ENCODE measurements at places on chromosomes 7 and 10.

GRCh38 chr10:102800611-102801335 lies 36.4 kb downstream of the CYP17A1 start:
- no peak for DNase-seq

DNA sequence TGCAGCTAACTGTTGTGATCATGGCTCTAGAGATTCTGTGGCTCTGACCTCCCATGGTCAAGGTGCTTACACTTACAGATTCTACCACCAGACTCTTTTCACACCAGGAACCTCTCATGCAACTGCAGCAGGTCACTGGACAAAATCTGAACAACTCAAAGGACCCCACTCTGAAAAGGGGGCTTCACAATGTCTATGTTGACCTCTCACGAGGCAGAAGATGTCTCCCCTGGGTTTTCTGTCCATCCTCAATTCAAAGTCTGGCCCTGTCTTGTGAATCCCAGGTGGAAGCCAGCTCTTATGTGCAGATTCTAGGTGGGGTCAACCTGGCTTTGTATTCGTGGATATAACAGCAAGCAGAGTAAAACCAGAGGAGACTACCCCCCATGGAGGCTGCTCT lies 118.6 kb upstream of the ZNF479 start:
- no peak for DNase-seq

DNA sequence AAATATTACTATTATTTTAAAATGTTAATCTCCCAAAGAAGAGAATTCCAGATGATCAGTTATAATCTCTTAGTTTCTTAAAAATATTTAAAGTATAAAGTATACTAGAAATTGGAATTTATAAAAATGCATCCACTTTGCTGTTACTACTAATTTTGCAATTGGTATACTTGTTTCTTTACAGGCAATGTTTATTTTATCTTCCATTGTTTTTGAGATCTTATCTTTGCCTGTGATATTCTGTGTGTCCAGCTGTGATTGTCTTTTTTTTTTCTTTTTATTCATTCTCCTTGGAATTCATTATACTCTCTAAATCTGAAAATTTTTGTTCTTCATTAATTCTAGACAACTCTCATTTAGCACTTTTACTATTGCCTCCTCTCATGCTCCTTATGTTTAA lies 652.6 kb downstream of the TNS3 start:
- DNase-seq: no peak

GRCh38 chr10:90924552-90924951 lies 3.7 kb upstream of the ANKRD1 start:
- no peak for DNase-seq

- no peak for DNase-seq
Measured at GRCh38 chr7:12322903-12323300, 80.8 kb downstream of the VWDE start.

GRCh38 chr7:69091521-69091920 lies 506.8 kb upstream of the AUTS2 start:
- no peak for DNase-seq

- no peak for DNase-seq
Measured at GRCh38 chr7:41869091-41869490, 166.2 kb upstream of the INHBA start.

DNA sequence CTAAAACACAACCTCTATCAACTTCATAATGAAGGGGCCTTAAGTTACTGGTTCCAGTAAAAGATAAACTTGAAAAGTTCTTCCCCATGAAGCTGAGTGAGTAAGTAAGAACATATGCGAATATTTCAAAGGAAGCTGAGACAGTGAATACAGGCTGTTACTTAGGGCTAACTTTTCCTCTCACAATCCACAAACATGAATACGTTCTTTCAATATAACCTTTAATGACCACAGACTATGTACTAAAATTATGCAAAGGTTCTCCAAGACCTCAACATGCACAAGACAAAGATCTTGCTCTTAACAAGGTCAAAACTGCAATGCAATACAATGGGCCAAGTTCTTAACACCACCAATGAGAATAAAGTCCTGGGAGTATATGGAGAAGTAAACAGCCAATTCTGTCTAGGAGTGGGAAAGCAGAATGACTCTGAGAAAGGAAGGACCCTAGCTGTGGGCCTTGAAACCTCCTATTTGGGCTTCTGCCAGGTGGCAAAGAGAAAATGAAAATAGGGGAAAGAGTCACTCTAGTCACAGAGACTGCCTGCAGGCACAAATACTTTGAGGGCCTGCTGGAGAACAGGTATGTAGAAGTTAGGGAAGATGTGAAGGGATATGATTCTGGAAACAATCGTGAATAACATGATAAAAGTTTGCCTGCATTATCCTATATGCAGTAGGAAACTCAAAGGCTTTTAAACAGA lies 43.7 kb downstream of the OSBPL3 start:
- no peak for DNase-seq

DNA sequence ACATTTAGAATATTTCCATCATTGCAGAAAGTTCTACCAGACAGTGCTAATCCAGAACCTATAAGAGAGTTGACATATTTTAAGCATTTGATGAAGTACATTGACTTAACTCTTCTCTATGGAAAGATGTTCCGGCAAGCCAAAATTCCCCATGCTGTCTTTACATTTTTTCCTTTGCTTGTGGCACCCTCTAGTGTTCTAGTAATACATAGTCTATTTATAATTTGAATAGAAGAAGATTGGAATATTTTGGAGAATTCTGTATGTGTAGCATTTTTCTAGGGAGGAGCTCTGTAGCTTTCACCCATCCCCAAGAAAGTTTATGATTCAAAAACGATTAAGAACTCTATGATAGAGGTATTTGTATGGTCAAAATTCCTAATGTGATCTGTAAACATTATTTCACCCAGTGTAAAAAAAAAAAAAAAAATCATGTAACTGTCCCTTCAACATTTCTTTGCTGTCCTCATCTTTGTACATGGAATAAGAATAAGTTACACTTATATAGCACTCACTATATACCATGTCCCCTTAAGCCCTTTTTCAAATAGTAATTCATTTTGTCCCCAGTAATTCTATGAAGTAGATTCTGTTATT lies 33.2 kb downstream of the NRF1 start:
- no peak for DNase-seq

DNA sequence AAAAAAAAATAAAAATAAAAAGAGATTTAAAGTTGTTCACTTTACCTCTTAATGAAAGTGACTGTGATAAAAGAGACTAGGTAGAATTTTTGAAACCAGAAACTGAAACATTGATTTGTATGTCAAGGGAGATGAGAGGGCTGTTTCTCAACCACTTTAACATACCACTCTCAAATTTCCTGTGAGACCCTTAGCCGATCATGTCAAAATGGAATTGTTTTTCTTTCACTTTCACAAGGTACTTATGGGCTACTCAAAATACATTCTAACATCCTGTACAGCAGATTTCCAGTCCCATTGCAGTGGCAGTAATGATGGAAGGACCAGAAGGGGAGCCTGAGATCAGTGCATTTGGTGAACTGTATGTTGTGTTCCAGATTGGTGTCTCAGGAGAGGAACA lies 261.2 kb downstream of the PPP1R3A start:
- no peak for DNase-seq
